Stimulated activated CD4-positive, alpha-beta T cell treated with anti-CD3 and anti-CD28 coated beads, Interleukin-2, amount 100 ng/mL, for 4 hours (primary cell): ENCODE measurements at places on chromosomes 3 and 15.

GRCh38 chr3:37731895-37732294, 129.8 kb upstream of the CTDSPL start:
- no peak for DNase-seq

DNA sequence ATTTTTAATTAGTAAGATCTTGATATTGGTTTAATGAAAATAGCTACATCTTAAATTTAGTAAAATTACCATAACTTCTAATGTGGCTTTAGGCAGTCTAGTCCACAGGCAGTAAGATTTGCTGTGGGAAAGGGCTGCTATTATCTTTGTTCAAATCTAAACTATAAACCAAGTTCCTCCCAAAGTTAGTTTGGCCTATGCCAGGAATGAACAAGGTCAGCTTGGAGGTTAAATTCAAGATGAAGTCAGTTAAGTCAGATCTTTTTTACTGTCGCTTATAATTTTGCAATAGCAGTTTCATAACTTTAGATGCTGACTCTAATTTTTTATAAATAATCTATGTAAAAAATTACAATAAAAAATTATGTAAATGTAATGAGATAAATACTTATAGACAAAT, 1016.9 kb upstream of the ALCAM start:
- no peak for DNase-seq

GRCh38 chr3:129727707-129728106, 121.2 kb upstream of the PLXND1 start:
- no peak for DNase-seq

GRCh38 chr3:44050867-44051266, 190.8 kb upstream of the TOPAZ1 start:
- no peak for DNase-seq

GRCh38 chr3:196055683-196056270, 26.1 kb downstream of the TFRC start:
- no peak for DNase-seq

DNA sequence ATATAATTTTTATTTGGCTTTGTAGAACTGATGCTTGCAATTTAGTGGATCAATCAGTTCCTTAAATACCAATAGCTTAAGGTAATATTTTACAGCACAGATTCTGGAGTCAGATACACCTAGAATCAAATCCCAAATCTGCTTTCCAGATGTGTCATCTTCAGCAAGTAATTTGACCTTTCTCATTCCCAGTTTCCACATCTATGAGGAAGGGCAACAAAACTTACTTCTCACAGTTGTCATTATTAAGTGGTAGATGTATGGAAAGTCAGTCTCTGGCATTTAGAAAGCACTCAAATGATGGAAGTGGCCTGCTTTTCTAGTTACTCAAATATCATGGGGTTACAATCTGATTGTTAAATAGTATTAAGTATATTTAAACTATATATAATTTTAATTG, 767.0 kb downstream of the CADM2 start:
- no peak for DNase-seq

DNA sequence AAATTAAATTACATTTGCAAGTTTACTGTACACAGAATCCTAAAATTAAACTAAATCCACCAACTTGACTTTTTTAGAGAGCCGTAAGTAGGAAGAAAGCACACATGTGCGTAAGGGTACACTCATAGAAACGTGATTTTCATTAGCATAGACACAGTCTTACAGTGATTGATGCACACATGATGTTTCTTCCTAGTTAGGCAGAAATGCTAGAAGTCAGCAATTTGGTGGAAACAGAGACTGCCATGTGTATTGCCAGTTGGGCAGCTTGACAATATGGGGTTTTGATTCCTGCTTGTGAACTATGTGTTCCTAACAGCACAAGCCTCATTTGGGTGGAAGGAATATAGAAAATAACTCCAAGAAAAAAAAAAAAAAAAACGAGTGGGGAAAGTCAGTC, 878.5 kb downstream of the ROBO1 start:
- DNase-seq, result no peak

- no peak for DNase-seq
Observed at GRCh38 chr3:127394031-127394430, 106.2 kb upstream of the PRR20G start.

GRCh38 chr3:71629289-71629688, 45.8 kb upstream of the FOXP1 start:
- no peak for DNase-seq

DNA sequence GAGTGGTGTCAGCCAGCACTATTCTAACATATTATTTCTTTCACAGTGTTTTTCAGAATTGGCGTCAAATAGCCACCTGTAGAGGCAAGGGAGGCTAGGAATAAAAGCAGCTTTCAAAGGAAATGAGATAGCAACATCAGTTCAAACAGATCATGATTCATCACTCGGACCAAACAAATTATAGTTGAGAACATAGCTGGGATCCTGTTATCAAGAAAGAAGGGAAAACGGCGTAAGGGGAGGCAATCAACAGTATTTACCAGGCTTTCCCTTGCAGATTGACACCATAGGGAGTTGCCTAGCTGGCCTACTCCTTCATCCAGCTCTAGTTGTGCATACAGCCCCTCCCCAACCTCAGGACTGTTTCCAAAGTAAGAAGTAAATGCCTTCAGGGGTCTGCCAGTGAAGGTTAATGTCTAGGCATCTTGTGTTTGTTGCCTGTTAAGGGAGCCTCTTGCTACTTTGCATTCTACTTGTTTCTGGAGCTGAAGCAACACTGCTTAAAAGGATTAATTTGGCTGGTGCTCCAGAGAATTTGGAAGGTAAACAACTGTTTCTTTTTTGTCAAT, 286.5 kb downstream of the NSUN3 start:
- no peak for DNase-seq

GRCh38 chr3:97882975-97883598, 61.3 kb downstream of the CRYBG3 start:
- DNase-seq, result peak; percentile 15

DNA sequence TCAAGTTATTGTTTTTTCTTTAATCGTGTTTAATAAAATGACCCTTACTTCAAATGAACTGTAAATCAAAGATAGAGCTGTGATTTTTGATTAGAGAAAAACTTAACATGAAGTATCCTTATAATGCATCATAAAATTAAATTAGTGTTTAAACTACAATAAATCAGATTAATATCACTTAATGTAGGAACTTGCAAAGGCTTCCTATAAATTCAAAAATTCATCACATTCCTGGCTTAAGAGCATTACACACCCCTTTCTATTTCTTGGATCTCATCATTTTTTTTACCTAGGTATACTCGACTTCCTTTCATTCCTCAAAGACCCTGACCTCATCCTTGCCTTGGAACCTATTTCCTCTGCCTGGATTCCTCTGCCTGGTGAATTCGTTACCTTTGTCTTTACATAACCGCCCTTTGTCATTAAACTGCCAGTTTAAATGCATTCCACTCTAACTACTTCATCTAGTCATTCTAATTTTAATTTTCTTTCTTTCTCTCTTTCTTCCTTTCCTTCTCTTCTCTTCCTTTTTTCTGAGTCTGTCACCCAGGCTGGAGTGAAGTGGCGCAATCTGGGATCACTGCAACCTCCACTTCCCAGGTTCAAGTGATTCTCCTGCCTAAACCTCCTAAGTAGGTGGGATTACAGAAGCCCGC, 1244.5 kb downstream of the OTOL1 start:
- DNase-seq, result no peak

GRCh38 chr3:181757694-181758306, 46.1 kb downstream of the SOX2 start:
- no peak for DNase-seq

- DNase-seq, result no peak
Observed at GRCh38 chr15:101578443-101578894, 73.7 kb downstream of the TM2D3 start.

DNA sequence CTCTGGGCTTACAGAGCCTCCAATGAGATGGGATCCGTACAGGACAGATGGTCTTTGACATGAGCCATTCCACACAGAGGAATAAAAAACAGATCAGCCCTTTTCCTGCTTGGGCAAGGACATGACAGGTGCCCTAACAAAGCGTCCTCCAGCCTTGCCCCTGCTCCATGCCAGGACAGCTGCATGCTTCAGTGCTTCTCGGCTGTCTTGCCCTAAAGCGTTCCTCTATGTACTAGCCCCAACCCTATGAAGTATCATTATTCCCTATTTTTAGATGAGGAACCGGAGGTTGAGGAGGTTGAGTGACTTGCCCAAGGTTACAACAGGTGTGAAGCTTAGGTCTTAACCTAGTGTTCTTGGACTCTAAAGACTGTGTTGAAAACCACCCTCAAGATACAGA, 10.5 kb downstream of the POMGNT2 start:
- no peak for DNase-seq

DNA sequence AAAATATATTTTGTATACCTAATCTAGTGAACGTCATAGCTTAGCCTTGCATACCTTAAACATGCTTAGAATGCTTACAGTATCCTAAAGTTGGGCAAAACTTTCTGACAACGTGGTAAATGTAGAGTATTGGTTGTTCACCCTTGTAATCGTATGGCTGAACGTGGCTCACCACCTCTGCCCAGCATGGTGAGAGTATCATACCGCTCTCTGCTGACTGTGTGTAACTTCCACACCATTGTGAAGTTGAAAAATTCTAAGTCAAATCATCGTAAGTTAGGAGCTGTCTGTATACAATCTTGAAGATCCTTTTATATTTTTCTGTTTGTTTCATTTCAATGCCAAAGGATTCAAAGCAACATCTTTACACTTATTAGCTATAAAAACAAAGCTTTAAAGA, 63.5 kb upstream of the TRPC1 start:
- no peak for DNase-seq

- DNase-seq, result no peak
Observed at GRCh38 chr3:180250172-180250571, 213.4 kb upstream of the PEX5L start.

DNA sequence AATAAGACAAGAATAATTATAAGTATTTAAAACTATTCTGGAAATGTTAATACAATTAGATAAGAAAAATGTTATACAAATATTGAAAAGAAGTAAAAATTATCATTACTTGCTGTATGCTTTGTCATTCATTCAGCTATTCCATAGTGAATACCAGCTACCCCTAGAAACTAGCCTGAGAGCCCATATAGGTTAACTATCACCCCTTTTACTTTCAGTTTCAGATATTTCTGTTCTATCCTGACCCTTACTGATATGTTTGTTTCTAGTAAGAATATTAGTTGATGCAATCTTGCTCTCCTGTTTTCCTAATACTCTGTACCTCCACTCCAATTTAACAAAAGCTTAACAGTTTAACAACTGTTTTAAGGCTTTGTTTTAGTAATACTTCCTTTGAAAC, 31.6 kb downstream of the FAM227B start:
- no peak for DNase-seq

DNA sequence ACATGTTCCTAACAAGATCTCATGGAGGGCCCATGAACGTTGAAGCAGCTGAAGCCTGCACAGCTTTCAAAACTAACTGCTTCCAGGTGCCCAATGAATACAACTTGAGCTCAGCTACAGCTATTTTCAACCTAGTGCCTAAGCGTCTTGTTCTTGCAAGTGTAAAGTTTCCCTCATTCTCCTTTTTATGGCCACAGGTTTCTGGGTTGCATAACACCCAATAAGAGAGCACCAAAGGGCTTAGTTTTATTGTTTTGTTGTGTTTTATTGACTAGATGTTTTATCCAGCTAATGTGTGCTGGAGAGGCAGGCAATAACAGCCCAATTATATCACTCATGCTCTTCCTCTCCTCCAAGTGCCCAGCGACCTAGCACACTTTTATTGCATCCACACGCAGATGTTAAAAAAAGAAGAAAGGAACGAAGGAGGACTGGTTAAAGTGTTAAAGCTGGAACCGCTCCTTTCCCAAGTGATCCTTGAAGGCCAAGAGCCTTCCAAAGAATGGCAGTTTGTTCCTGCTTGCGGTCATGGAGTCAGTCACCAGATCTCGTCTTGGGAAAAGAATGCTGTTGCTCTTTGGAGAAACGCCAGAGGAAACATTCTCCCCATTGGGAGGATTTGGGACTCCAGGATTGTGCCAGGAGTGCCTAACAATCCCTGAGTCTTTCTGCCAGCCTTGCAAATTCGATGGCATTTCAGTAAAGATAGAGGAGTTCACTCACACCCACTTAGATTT, 156.9 kb downstream of the MEX3B start:
- no peak for DNase-seq

DNA sequence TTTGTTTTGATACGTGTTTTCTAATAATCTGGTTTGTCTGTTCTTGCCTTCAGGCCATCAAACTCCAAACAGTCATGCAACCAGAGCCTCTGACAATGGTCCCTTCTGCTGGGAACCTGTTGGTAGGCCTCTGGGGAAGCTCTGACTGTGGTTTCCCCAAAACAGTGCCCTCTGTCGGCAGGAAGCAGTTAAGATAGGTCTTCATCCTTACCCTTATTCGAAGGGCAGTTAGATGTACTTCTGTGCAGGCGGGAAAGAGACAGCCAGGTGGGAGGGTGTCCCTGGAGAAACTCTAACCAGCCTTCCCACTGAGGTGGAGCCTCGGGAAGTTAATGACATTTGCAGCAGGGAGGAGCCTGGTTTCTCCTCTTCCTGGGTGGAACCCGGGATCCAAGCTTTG, 81.6 kb upstream of the CHMP2B start:
- no peak for DNase-seq

DNA sequence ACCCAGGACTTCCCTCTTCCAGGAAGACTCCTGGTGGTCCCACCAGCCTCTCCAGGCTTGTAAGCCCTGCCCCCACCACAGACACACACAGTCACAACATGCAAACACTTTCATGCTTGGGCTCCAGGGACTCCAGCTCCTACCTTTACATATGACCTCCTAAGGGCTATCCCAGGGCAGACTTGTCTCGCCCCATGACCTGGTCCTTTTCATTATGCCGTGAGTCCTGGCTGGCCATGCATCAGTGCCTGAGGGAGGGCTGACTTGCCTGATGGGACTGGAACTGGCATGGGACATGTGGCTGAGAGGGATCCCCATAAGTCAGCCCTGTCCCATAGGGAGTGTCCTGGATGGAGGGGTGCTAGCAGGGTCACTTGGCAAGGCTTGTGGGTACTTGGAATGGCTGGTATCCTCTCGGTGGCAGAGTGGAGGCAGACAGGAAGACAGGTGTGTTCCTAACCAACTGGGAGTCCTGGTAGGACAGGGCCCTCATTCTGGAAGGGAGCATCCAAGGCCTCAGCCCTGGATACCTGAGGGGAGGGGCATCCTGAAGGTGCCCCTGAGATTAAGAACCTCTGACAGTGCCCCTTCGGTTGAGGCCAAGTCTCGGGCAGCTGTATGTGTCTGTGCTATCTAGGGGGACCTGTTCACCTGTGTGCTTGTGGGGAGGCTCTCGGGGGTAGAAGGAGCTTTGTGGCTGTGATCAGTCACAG, 540 bp upstream of the HHATL start:
- no peak for DNase-seq

DNA sequence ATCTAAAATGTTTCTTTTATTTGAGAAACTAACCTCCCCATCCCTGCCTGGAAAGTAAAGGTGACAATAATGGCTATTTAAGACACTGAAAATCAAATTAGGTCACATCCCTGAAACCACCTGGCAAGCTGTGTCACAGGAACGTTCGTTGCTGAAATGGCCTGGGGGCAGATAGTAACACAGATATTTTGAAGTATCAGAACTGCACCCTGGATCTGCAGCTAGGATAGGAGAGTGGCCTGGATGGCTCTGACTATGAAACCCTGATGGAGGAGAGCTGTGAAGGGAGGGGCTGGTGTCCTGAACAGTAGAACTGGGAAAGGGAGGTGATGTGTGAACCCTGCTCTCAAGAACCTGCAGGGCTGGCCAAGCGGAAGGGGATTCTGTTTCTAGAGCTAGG, 648.3 kb upstream of the CFAP20DC start:
- no peak for DNase-seq
